ENCODE measurements at places on chromosomes 6 and 20. TPM values are rescaled to one million over a fixed set of nuclear protein-coding genes. Genes with fewer than 3 reads are reported as not detected.

The MATN4 gene
- not detected for polyA plus RNA-seq

DNA sequence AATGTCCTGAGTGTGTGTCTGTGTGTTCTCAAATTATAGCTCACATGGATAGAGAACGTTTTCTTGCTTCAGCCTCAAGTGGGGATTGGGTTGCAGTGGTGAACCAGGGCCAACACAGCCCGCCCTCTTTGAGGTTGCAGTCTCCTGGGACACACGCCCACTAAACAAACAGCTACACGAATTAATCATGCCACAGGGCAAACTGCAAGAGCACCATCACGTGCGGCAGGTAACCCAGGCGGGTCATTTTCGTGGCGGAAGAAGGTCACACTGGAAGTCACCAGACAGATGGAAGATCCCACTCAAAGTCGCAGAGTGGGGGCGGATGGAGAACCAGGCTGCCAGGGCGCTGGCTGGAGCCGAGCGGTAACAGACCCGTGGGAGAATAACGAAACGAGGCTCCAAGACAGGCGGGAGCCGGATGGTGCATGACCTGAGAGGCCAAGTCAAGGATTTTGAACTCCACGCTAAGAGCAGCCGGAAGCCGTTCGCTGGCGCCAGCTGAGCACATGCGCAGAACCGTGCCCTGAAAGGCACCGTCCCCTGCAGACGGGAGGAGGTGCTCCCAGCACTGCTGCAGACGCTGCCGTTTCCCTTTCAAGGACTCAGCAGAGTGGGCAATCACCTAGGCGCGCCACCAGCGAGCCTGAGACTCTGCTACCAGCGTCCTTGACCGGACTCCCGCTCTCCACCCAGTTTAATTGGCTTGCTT, 10.7 kb downstream of the DLL1 start:
- peaks cover 14% of the 10 kb centered on the region for H3K4me1 ChIP-seq
- peak; percentile 46 for DNase-seq
- no peaks in the 10 kb centered on the region for H3K36me3 ChIP-seq

- no peak for DNase-seq
- no peak overlapping the region for H3K27ac ChIP-seq
- no peaks in the 10 kb centered on the region for H3K36me3 ChIP-seq
- no peaks in the 10 kb centered on the region for H3K27me3 ChIP-seq
- no peaks in the 10 kb centered on the region for H3K4me1 ChIP-seq
Measured at GRCh38 chr6:83006270-83006905, 59.3 kb downstream of the UBE3D start.

DNA sequence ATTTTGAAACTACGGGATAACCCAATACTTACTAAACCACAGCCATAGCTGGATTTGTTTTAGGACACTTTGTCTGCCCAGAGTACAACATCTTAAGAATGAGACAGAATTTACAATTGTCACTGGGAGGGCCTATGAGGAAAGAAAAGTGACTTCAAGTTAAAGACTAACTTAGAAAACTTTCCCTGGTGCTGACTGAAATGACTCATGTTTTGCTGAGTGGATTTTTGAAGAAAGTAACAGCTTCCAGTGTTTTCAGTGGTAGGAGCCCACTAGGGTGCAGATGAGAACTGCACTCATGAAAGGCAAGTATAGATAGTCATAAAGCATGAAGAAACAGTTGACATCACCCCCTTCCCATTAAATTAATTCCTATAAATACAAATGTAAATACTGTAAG, 988.2 kb upstream of the MAP3K7 start:
- H3K27me3 ChIP-seq = no peaks in the 10 kb centered on the region
- H3K4me3 ChIP-seq = no peak overlapping the region
- no peaks in the 10 kb centered on the region for H3K36me3 ChIP-seq
- no peak for DNase-seq
- no peaks in the 10 kb centered on the region for H3K4me1 ChIP-seq

All from CD14-positive monocyte (primary cell).